Stimulated activated CD4-positive, alpha-beta T cell treated with anti-CD3 and anti-CD28 coated beads, Interleukin-2, amount 100 ng/mL, for 24 hours (primary cell): ENCODE measurements at places on chromosomes 5 and 9.

- no peak for DNase-seq
Measured at GRCh38 chr5:4518903-4519672, 621.0 kb upstream of the ADAMTS16 start.

GRCh38 chr5:102794677-102795331, 39.7 kb downstream of the PAM start:
- no peak for DNase-seq

- no peak for DNase-seq
Measured at GRCh38 chr9:126692759-126693427, 79.2 kb downstream of the LMX1B start.

DNA sequence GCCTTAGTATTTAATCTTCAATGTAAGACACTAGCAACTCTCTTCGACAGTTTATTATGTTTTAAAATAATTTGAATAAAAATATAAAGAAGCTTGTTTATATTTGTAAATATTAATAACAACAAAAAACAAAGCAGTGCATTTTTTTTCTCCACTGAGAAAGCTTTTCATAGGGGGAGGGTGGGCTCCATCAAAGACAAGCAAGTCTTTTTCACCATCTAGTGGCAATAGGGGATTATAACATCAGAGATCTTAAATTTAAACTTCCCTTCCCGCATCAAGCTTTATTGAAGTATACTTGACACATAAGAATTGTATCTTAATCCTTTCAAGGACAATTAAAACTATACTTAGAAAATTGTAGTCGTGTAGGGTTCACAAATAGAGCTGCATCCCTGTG, 9.3 kb upstream of the OR13F1 start:
- no peak for DNase-seq

GRCh38 chr9:129451669-129452068, 169.2 kb downstream of the C9orf50 start:
- DNase-seq = no peak

DNA sequence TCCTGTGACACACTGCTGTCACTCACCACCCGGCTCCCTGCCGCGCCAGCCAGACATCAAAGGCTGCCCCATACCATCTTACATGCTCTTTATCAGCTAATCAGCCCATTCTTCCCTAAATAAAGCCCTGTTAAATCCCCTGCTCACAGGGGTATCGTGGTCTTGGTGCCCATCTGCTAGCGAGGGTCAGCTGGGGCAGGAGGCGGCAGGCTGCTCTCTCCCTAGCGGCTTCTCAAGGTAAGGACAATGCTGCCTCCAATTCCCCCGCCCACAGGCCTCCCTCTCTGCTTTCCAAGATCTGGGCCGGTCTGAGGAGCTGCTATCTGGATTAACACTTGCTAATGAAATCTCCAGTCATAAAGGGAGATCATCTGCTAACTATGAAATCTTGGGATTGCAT, 26.8 kb downstream of the BARHL1 start:
- no peak for DNase-seq

DNA sequence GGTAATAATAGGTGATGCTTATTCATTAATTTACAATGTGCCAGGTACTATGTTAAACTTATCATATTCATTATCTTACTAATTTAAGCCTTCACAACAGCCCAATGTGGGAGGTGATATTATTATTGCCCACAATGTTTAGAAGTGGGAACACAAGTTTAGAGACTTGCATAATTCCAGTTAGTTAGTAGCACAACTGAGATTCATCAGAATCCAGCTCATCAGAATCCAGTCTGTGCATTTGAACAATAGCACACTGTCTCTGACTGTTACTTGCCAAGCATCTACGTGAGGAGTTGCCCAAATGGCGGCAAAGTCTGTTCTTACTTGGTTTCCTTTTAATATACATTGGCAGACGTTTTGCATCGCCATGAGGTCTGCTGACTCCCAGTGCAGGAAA, 110.9 kb upstream of the BASP1 start:
- no peak for DNase-seq

GRCh38 chr9:135797507-135798262, 95.7 kb downstream of the KCNT1 start:
- peak; percentile 42 for DNase-seq

DNA sequence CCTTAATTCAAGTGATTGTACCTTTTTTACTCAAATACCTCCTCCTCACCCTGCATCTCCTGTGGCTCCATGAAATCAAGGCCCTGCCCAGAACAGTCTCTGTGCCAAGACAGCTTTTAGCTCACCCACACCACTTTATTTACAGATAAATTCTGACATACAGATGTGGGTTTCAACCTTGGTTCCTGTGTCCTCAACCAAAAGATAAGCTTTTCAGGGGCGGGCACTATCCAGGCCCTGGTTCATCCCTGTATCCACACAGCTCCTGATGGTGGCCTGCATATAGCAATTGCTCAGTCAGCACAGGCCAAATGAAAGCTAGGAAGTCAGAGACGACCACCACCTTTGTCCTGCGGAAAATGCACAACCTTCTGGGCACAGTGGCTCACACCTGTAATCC, 8.3 kb downstream of the SHB start:
- no peak for DNase-seq

DNA sequence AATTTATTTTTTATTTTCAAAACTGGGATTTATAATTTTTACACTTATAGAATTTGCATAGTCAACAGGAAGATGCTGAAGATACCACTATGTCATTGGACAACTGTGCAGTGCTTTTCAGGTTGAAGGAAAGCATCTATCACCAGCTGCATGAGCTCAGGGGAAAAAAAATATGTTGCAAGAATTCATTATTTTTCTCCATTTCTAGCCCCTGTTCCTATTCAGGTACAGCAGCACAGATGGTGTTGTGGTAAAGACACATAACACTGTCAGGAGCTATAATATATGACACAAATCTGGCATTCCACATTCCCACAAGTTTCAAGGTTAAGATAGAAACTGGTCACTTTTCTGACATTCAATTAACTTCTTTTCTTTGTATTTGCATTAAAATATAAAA, 1088.6 kb downstream of the MAT2B start:
- no peak for DNase-seq

- DNase-seq = no peak
Measured at GRCh38 chr5:16994565-16994964, 58.5 kb upstream of the MYO10 start.

DNA sequence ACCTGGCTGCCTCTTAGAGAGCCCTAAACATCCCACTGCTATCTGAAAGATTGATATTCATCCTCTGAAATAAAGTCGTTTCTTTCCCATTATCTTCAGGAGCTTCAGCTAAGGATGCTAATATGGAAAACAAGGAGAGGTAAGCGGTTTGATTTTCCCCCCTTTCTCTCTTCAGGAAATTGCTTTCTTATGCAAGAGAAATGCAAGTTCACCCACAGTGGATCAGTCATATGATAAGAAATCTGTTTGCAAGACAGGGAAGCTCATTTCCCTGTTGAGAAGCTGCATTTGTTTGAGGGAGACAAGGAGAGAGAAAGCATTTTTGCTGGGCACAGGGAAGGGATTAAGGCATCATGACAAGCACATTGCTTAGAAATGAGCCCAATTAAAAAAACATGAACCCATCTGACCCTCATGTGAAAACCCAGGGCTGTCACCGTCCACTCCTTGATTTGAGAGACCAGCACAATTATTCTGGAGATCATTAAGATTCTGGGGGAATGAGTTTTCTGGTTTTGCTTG, 53.7 kb upstream of the BOD1 start:
- no peak for DNase-seq

DNA sequence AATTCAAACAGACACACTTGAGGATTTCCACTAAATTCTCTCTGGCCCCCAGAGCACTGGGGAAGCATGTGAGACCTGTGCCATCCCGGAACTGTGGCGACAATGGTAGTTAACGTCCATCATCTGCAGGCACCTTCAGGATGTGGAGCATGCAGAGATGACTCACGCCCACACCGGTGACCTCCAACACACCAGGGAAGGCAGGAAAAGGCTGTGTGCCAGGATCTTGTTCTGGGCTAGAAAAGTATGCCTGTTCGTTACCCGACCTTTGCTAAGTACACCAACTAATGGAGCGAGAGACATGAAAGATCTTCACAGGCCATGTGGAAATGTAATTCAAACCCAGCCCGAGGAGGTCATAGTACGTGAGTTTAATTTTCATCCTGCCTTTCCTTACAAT, 208.8 kb downstream of the MELK start:
- DNase-seq = no peak

DNA sequence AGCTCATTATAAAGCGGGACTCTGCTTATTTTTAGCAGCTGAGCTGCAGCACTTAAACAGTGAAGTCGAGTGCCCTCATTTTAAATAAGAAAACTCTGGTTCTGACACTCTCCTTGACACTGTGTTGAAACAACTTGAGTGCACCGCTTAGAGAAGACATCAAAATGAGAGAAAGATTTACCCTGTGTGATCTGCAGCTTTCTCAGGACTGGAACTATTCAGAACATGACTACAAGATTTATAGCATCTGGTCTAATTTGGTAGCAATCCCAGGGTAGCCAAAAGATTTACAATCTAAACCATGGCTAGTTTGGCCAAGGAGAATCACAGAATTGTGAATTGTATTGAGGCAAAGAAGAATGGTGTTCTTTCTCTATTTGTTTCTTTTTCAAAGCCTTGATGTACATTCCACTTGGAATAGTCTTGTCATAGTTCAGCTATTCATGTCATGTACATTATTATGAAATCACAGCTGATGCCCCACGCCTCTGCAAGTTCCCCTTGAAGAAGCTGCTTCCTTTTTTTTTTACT, 38.7 kb downstream of the PLEKHG4B start:
- no peak for DNase-seq
